ENCODE measurements at places on chromosomes 4 and X.

- no peak for DNase-seq
Measured at GRCh38 chr4:1600211-1600780, 83.8 kb downstream of the FAM53A start.

- DNase-seq, result no peak
Measured at GRCh38 chrX:115588179-115588578, 27.2 kb downstream of the PLS3 start.

DNA sequence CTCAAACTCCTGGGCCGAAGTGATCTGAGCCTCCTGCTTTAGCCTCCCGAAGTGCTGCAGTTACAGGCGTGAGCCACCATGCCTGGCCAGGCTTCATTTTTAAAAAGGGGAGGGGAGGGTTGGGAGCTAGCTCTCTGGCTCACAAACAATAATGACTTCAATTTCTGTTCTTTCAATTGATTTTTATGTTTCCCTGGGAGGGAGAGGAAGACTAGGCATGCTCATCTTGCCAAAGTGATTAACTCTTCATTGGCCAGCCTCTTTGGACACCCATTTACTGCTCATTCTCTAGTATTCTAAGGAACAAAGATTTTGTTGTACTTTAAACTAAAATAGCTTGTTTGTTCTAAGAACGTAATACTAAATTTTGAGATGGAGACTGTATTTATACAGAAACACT, 43.4 kb upstream of the TRIM2 start:
- DNase-seq, result no peak

- no peak for DNase-seq
Measured at GRCh38 chr4:87864321-87864720, 31.6 kb downstream of the MEPE start.

DNA sequence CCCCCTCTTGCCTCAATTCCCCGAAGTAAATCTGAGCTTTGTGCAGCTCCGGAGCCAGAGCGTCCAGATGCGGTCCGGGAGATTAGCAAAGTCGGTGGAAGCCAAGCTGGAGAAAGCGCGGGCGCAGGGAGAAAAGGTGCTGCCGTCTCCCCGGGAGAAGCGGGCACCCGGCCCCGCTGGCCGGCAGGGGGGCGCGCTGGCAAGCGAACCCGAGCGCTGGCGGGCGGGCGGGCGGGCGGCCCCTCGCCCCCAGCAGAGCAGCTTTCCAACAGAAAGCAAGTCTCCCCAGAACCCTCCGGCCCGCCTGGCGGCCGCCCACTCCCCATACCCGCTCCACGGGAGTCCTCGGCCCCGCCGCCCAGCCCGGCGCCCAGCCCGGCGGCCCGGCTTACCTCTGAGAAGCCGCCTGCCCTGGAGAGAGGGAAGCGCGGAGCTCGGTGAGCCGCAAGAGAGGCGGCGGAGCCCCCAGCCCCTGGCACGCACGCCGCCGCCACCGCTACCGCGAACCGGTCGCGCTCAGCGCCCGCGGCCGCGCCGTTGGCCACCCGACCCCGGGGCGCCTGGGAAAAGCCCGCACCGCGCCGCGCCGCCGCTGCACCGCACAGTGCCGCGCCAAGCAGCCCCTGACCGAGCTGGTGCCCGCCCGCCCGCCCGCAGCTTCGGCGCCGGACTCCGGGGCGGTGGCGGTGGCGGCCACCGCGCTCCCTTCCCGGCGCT, 529 bp upstream of the CITED1 start:
- DNase-seq, result peak; percentile 49

GRCh38 chrX:116345958-116346357, 90.4 kb upstream of the SLC6A14 start:
- DNase-seq, result no peak

- no peak for DNase-seq
Measured at GRCh38 chr4:34157547-34157946, 2086.8 kb downstream of the ARAP2 start.

DNA sequence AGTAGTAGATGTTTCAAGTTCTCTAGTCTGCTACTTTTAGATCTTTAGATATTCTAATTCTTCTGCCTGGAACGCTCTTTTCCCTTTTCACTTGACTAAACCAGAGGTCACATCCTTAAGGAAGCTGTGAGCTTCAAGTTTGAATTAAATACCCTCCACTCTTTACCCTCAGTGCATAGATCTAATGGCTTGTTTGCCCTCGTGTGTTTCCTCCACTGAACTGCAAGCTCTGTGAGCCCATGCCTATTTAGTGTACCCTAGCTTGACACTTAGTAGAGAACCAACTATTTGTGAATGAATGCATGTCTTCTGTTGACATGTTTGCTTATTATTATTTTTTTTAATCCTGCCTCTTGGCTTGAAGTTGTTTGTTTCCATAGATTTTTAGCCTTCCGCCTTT, 138.3 kb downstream of the PDE5A start:
- no peak for DNase-seq

GRCh38 chrX:97119474-97120109, 235.9 kb downstream of the RPA4 start:
- DNase-seq, result no peak

- DNase-seq, result no peak
Measured at GRCh38 chr4:163558539-163559044, 64.1 kb downstream of the TMA16 start.

- DNase-seq, result no peak
Measured at GRCh38 chrX:51922561-51922960, 29.1 kb downstream of the MAGED1 start.

- no peak for DNase-seq
Measured at GRCh38 chr4:73139245-73139644, 69.7 kb upstream of the COX18 start.

DNA sequence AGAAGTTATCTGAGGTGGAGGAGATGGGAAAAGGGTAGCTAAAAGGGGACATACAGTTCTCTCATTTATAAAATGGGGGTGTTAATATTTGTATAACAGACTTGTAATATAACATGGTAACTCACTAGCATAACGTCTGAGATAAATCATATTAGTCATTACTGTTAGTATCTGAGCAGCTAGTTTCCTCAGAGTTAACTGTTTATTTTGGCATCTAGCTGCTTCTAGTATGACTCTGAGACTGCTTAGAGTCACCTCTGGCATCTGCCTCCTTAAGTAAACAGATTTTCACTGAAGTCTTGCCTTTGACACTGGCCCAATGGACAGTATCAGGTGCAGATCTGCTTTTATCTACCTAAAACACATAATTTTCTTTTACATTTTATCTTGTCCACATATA, 58.1 kb downstream of the SLC30A9 start:
- no peak for DNase-seq

- no peak for DNase-seq
Measured at GRCh38 chr4:48780865-48781214, 761 bp upstream of the FRYL start.

- no peak for DNase-seq
Measured at GRCh38 chr4:162356181-162356580, 192.4 kb upstream of the FSTL5 start.

DNA sequence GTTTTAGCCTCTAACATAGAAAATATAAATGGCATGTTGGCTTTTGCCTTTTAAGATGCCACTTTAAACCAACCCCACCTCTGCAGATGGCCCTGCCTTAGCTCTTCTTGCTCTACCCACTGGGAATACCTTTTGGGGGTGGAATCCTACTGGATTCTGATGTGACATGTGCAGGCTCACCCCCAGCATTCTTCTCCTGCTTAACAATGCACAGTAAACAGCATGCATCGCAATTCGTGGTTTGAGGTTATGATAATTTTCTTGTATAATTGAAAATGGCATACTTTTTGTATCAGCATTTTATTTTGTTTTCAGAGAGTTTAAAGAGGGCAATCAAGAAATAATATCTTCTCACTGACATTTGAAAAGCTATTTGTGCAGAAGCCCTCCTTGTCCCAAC, 167.9 kb downstream of the AREG start:
- DNase-seq, result no peak
